ENCODE measurements at places on chromosomes 7 and 10.

DNA sequence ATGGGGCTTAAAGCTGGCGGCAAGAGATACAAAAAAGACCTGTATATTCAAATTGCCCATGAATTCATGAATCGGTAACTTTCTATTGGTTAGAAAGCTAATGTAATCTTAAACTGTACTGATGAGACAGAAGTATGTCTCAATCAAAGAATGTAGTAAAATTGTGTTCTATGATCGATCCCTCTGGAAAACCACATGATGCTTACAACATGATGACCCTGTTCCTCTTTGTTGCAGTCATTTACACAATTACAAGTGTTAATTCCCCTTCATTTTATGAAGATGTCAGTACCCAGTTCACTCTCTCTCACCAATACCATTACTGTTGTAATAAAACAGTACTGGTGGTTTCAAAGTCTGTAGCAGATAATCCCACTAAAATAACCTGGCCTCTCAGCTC is 10.1 kb downstream of the KIF5B start:
- no peak for DNase-seq

DNA sequence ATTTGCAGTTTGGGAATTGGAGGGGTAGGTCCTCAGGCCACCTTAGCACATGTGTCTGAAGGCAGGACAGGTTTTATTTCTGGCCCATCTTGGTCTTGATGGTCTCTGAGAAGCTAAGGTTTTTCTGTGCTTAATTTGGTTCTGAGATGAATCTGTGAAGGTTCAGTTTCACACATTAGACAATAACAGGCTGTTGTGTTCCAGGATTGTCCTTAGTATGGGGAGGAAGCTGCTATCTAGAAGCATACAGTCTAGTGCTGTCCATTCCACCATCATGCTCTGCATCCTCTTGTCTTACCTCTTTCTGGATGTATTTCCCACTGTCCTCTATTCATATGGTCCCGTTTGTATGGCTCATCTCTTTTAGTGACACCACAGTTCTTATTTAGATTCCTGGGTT is 7.1 kb downstream of the UBE2D1 start:
- no peak for DNase-seq

DNA sequence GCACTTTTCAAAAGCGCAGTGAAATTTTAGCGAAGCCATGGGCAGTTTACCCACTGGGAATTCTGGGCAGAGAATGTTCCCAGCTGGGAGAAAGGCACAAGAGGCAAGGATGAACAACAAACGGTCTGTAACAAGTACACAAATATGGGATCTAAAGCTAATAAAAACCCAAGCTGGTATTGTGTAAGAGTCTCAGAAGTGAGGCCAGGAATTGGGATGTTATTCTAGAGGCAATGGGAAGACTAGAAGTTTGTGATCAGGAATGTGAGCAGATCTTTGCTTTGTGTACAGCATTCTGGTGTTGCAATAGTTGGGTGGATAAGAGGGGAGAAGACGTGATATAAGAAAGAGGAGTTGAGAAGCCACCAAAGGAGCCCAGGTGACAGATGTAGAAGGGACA is 15.0 kb downstream of the FZD9 start:
- DNase-seq: no peak

DNA sequence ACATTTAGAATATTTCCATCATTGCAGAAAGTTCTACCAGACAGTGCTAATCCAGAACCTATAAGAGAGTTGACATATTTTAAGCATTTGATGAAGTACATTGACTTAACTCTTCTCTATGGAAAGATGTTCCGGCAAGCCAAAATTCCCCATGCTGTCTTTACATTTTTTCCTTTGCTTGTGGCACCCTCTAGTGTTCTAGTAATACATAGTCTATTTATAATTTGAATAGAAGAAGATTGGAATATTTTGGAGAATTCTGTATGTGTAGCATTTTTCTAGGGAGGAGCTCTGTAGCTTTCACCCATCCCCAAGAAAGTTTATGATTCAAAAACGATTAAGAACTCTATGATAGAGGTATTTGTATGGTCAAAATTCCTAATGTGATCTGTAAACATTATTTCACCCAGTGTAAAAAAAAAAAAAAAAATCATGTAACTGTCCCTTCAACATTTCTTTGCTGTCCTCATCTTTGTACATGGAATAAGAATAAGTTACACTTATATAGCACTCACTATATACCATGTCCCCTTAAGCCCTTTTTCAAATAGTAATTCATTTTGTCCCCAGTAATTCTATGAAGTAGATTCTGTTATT is 33.2 kb downstream of the NRF1 start:
- DNase-seq: peak; percentile 59

GRCh38 chr10:8639486-8640185 is 585.1 kb downstream of the GATA3 start:
- no peak for DNase-seq

- no peak for DNase-seq
Observed at GRCh38 chr7:51255536-51256208, 60.9 kb downstream of the COBL start.

DNA sequence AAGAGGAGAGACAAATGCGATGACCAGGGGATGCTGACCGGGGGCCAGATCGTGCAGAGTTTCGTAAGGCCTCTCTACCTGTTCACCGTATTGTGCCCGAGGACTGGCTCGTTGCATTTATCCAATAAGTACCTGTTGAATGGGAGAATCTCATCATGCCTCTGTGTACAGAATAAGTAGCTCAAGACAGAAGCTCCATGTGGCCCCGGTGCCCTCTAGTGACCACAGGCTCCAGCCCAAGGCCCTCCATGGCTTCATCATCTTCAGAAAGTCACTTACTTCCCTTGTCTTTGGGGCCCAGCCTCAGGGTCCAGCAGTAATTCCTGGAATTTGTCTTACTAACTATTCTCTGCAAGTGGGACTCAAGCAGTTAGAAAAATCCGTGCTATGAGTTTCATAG is 151.0 kb downstream of the CHN2 start:
- DNase-seq: no peak

DNA sequence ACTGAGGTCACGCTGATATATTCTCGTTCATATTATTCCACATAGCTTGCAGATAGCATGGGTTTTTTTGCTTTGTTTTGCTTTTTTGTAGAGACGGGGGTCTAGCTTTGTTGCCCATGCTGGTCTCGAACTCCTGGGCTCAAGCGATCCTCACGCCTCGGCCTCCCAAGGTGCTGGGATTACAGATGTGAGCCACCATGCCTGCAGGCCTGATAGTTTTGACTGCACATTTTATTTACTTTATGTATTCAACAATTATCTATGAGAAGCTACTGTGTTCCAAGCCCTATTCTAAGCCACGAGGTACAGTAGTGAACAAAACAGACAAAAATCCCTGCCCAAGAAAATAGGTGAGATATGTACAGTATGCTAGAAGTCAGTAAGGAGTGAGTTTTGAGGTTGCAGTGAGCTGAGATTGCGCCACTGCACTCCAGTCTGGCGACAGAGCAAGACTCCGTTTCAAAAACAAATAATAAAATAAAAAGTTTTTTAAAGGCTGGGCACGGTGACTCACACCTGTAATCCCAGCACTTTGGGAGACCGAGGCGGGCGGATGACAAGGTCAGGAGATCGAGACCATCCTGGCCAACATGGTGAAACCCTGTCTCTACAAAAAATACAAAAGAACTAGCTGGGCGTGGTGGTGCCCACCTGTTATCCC is 1.3 kb upstream of the YWHAG start:
- DNase-seq: peak; percentile 18

GRCh38 chr10:132884041-132884440 is 58.3 kb downstream of the CFAP46 start:
- no peak for DNase-seq

GRCh38 chr7:4149236-4149635 is 532.9 kb upstream of the FOXK1 start:
- DNase-seq: no peak

DNA sequence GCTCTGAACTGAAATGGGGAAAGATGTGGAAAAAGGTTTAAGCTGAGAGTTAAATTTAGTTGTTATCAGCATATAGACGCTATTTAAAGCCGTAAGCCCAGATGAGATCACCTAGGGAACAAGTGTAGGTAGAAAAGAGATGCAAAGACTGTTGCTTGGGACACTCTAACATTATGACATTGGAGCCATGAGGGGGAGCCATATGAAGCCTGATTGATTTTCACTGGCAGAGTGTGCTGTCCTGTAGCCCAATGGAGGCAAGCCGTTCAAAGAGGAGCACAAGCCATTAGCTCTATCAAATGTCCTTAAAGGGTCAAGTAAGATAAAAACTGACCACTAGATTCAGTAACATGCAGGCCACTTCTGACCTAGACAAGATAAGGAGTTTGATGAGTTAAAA is 223.3 kb downstream of the TWIST1 start:
- no peak for DNase-seq

DNA sequence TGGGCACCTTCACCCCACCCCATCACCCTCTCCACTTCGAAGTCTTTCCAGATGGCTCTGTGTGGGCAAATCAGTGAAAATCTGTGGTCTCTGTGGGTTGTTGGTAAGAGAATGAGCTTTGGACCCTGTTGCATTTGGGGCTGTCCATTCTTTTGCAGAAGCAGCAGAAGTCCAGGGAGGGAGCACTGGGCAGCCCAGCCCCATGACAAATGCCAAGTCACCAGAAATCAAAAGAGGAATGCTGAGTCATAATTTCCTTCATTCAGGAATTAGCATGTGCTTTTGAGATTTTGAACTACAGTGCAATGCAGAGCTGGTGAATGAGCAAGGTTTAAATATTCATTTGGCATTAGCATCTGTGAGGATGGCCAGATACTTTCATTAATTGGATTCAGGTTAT is 556.2 kb downstream of the LRMDA start:
- DNase-seq: peak; percentile 60

GRCh38 chr10:44958898-44959246 is 730 bp upstream of the RASSF4 start:
- no peak for DNase-seq

- DNase-seq: no peak
Observed at GRCh38 chr7:28378574-28379149, 33.7 kb upstream of the CREB5 start.

DNA sequence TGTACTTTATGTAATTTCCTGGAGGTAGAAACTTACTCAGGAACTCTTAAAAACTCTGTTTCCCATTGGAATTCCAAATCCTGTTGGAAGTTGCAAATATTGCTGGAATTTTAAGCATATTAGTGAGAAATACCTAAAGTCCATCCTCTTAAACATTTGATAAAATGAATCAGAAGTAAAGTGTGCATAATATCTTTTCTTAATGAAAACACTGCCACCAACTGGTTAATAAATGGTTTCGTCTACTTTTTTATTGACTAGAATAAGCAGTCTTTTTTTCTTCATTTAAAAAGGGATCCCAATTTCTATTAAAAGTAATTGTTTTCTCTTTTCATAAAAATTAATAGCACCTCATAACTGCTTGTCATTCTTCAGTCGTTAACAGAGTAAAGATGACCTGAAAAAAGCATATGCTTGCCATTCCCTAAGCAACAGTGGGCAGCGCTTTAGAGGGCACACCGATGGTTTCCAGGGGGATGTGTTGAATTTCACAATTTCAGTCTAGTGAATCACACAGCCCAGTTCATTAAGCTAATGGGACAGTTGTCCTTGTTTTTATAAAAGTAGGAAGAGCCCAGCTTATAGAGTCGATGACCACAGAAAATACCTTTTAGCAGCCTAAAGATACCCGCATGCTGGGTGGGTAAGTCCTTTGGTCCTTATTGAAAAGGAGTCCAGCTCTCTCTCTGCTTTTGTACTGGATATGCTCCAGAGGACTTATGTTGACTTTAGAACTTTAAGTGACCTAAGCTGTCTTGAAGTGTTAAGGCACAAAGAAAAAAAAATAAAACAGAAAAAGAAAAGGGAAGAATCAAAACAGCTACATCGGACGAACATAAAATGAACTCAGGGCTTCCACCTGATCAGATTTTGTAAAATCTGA is 28.5 kb downstream of the NPS start:
- DNase-seq: peak; percentile 14

GRCh38 chr10:113060201-113061053 is 110.4 kb downstream of the TCF7L2 start:
- no peak for DNase-seq

DNA sequence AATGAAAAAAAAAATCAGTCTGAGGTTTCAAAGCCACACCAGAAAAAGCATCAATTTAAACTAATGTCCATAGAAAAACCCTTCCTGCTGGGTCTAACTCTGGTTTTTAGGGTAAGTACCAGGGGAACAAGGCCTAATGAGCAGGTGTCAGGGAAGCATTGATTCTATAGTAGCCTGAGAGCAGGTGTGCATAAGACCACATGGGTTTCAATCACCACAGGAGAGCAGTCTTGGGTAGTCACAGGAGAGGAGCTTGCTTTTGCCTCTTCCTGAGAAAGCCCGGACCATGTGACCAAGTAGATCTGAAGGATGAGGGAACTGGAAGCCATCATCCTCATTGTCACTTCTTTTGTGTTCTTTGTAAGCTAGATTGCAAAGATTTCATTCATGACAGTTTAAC is 66.3 kb upstream of the AGK start:
- DNase-seq: no peak

- no peak for DNase-seq
Observed at GRCh38 chr10:127133225-127133624, 63.2 kb downstream of the INSYN2A start.

DNA sequence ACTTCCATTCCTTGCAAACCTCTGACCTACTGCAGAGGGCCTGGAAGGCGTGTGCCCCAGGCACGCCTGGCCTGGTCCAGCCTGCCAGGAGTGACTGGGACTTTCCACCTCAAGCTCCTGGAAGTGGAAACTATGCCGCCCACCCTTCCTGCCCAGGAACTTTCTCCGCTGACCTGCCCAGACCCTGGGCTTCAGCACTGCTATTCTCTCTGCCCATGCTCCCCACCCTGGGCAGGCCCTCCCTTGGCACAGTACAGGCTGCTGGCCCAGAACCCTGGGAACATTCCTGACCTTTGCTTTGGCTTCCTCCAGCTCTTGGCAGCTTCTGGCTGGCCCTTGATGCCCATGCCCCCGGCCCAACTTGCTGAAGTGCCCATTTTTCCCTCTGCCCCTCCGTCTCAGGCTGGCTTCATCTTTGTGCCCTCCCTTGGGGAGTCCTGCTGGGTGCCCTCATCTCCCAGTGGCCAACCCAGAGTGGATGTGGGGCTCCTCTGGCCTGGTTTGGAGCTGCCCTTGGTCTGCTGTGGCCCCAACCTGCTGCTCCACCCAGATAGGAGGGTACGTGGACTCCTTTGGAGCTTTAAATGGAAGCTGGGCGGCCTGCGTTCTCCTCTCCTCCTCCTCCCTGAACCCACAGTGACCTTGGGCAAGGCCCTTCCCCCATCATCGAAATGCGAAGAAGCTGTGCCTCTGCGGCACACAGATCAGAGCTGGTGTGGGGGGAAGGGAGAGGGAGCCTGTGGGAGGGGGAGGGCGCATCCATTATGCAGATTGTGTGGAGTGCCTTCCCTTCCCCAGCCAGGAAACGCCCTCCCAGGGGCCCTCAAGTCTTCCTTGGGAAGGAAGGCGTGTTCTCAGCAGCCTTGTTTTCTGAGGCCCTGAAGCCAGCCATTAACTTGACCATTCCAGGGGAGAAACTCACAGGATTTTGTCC is 3.4 kb downstream of the MMRN2 start:
- peak; percentile 79 for DNase-seq

DNA sequence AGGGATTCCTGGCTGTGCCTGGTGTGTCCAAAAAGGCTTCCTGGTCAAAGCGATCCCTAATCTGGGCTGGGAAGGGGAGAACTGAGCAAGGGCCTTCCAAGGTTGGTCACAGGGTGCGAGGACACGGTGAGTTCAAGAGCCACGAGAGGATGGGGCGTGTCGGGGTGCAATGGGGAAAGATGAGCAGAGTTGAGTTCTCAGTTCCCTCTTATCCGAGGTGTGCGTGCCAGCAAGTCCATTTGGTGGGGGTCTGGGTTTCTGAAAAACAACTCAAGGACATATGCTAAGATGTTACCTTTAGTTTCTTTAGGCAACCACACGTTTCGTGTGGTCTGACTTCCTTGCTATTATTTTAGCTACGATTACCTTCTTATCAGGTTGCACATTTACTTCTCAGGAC is 1.3 kb downstream of the ZNF775 start:
- DNase-seq: no peak
